ENCODE measurements at places on chromosomes 16 and 17.

- no peak for DNase-seq
Measured at GRCh38 chr16:57883953-57884654, 81.8 kb upstream of the KIFC3 start.

- no peak for DNase-seq
Measured at GRCh38 chr16:22089910-22090309, 2.4 kb upstream of the VWA3A start.

DNA sequence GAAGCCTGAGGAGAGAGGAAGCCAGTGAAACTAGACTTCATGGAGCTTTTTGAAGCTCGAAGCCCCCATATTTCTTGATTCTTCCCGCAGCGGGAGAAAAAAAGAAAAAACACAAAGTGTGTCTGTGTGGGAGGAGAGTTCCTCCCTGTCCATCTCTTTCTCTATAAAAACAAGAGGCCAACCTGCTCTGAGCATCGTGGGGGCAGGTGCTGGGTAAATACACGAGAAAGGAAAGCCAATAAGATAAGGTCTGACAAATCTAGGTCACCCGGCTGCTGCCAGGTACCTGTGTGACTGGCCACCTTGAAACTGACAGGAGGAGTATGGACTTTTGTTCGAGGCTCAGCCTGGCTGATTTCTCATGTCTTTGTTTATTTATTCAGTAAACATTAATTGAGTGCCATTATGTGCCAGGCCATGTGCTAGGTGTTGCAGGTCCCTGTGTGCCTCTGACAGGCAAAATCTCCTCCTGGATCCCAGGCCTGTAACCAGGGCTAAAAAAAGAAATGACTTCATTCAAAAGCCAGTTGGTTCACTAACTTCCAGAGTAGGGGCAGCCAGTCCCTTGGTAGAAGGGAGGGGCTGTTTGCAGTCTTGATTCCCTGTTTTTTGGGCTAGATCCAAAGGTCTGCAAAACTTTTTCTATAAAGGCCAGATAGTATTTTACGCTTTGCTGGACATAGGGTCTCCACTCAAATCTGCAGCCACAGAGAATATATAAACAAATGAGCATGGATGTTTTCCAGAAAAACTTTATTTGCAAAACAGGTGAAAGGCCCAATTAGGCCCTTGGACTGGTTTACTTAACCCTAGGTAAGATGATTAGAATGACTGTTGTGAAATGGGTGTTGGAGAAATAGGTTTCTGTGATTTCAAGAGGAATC lies 35.6 kb downstream of the YPEL2 start:
- DNase-seq: no peak

- no peak for DNase-seq
Measured at GRCh38 chr17:27457731-27458523, 1.7 kb downstream of the KSR1 start.

GRCh38 chr16:8552487-8553221 lies 37.7 kb downstream of the TMEM114 start:
- no peak for DNase-seq

GRCh38 chr17:13996748-13997147 lies 72.6 kb upstream of the COX10 start:
- no peak for DNase-seq

DNA sequence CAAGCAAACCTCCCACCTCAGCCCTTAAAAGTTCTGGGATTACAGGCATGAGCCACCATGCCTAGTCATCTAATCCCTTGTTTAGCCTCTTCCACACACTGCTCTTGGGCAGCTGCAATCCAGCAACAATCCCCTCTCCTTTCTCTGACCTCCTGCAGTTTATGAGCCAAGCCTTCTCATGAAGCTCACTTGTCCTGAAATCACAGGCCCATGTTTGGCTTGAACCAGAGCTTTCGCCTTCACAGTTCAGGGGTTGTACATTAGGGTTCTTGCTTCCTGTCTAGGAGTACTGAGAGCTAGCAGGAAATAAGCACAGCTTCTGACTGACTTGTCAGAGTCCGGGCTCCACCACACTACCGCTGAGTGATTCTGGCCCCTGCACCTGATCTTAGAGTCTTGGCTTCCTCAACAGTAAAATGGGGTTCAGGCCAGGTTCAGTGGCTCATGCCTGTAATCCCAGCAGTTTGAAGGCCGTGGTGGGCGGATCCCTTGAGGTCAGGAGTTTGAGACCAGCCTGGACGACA lies 16.3 kb downstream of the ERAL1 start:
- no peak for DNase-seq

- DNase-seq: no peak
Measured at GRCh38 chr17:36755586-36755985, 154.2 kb downstream of the MRM1 start.

GRCh38 chr17:62989501-62989900 lies 23.5 kb downstream of the TANC2 start:
- DNase-seq: no peak

DNA sequence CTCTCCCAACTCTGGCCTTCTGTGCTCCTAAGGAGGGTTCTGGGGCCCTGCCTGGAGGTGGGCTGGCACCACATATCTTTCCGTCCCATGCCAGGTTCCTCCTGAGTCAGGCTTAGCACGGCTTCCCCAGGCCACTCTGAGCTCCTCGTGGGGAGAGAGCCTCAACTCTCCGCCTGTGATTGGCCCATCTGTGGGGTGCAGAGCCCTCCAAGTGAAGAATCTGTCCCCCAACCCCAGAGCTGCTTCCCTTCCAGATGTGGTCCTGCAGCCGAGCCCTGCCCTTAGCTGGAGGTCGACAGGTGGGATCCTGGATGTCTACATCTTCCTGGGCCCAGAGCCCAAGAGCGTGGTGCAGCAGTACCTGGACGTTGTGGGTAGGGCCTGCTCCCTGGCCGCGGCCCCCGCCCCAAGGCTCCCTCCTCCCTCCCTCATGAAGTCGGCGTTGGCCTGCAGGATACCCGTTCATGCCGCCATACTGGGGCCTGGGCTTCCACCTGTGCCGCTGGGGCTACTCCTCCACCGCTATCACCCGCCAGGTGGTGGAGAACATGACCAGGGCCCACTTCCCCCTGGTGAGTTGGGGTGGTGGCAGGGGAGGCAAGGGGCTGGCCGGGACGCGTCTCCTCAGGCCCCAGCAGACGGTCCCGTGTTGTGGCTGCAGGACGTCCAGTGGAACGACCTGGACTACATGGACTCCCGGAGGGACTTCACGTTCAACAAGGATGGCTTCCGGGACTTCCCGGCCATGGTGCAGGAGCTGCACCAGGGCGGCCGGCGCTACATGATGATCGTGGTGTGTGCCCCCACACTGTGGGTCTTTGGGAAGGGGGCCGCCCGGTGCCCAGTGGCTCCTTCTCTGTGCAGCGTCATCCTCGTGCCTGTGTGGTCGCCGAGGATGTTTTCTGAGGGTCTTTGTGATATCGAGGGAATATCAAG lies 6.9 kb downstream of the GAA start:
- DNase-seq: no peak

GRCh38 chr16:60120586-60120985 lies 1386.5 kb upstream of the GOT2 start:
- no peak for DNase-seq

- no peak for DNase-seq
Measured at GRCh38 chr16:51731160-51731559, 580.1 kb upstream of the SALL1 start.

DNA sequence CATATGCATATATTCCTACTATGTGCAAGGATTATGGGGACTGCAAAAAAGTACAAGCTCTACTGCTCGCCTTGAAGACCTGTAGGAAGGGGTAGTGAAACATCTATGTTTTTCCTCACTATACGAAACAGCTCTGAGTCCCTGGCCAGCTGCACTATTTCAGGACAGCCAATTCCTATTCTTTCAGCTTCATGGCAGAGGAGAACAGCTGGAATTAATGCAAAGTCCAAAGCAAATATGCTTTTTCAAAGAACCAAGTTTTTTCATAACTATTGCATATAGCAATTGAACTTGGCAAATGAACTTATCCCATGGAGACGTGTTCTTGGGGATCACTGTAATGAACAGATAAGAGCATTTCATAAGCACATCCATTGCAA lies 122.3 kb downstream of the SPACA3 start:
- DNase-seq: no peak

GRCh38 chr17:70810609-70811008 lies 641.3 kb downstream of the KCNJ2 start:
- DNase-seq: peak; percentile 32

DNA sequence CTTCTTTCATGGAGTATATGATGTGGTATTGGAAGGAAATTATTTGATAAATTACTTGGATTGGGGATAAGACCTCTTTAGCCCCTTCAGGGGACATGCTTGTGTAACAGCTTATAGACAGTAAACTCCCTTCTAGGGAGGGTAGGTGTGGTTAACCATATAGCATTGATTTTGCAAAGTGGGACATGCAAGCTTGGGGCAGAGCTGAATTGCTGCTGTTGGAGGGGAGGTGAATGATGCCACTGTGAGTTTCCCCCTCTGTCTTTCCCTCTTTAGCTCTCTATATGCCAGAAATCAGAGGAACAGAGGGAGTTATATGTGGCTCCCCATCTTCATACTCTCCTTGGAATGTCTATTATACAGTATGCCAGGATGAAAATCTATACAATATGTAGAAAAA lies 54.7 kb downstream of the WSCD1 start:
- no peak for DNase-seq

GRCh38 chr17:15398736-15399331 lies 57.4 kb upstream of the TEKT3 start:
- DNase-seq: no peak

DNA sequence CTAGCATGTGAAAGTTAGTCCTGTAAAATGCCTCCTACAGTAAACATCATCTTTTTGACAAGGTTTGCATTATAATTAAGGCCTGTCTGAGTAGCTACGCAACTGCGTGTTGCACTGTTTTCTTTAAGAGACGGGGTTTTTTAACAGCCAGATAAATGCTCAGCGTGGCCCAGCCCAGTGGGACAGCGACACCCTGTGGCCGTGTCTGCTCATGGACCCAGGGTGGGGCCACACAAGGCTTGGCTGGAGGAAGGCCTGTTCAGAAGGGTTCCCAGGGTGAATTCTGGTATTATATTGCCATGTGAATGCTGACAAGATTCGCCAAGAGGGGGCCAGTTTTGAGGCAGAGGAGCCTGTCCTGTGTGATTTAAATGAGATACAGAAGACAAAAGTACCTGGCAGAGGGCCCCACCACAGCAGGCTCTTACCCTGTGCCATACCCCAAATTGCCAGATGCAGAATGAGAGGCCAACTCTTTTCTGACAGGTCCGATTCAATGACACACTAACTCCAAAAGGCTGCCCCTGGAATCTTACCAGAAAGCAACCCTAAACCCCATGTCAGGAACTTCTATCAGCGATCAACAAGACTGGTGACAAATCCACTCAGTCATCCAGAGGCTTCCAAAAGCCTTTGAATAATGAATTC lies 65.9 kb upstream of the IRX6 start:
- no peak for DNase-seq

DNA sequence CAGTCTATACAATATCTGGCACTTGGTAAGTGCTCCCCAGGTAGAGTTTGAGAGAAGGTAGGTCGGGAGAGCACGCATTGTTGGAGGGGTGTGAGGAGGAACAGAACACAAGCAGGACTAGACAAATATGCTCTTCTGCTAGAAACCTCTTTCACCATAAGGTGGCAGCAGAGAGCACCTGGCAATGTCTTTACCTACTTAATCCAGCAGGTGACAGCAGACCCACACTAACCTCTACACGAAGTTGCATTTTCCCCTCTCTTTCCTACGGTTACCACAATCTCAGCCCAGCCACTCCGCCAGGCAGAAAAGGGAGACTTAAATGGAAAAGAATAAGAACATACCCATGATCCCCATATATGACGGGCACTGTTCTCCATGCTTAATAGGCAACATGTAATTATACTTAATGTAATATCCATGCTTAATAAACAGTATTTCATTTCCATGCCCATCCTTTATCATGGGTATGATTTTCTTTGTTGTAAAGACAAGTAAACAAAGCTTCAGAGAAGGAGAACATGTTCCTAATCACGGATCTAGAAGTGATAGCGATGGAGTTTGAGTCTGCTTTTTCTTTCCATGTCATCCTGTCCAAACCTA lies 55.1 kb upstream of the CCL2 start:
- DNase-seq: peak; percentile 80

- DNase-seq: no peak
Measured at GRCh38 chr16:19678804-19679203, 39.2 kb downstream of the KNOP1 start.

GRCh38 chr16:57468346-57468745 lies 5.9 kb downstream of the POLR2C start:
- no peak for DNase-seq

DNA sequence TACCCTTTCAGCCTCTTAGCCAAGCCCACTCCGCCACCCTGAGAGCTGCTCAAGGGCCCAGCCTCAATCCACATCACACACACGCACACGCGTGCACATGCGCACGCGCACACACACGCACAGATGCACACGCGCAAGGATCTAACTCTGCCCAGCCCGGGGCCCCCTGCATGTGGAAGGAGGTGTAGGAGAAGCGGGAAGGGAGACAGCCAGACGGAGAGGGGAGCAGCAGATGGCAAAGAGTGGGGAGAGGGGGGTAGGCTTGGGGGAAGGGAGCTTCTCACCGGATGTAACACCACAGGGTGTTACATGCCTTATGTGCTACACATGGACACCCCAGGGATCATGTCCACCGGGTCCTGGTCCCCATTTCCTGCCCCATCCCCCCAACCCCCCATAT lies 15.3 kb downstream of the DLG4 start:
- no peak for DNase-seq

DNA sequence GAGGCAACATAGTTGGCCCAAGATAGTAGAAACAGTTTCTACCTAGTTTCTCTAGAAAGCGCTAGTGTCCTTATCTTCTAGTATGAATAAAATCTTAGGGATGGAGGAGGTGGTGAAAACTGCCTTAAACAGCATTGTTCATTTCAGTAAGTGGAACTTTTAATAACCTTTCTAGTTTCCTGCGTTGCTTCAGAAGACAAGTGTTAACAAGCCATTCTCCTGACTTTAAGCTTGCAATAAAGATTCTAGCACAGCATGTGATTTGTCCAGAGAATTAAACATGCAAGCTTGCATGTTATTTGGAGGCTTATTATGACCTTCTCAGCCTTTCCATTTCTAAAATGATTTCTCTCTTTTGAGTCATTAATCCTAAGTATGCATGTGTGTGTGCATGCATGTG lies 72.3 kb downstream of the TANGO6 start:
- no peak for DNase-seq

DNA sequence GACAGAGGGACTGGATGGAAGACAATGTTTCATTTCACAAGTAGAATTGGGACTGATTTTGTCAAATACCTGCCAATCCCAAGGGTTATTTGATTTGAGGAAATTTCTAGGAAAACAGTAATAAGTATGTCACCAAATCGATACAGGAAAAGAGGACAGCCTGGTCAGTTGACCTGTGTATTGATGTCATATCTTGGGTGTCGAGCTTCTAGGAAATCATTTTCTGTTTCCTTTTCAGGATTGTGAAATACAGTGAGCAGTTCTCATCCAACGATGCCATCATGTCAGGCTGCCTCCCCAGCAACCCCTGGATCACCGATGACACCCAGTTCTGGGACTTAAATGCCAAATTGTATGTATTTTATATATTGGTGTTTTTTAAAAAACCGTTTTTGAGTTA lies 56.1 kb downstream of the RGS9 start:
- DNase-seq: no peak

- no peak for DNase-seq
Measured at GRCh38 chr16:519425-519824, 8.1 kb upstream of the CAPN15 start.

Data from AG04450 (cell line).